ENCODE measurements at places on chromosomes 3 and 15.

GRCh38 chr3:6709178-6709577 lies 151.7 kb upstream of the GRM7 start:
- DNase-seq, result no peak

- no peak for DNase-seq
These were observed 71.7 kb downstream of the ANKRD28 start for GRCh38 chr3:15726043-15726442.

GRCh38 chr3:22981861-22982260 lies 221.3 kb upstream of the UBE2E2 start:
- no peak for DNase-seq

GRCh38 chr3:122094125-122094524 lies 39.0 kb downstream of the CD86 start:
- no peak for DNase-seq

GRCh38 chr3:193894121-193894863 lies 241.7 kb upstream of the HES1 start:
- peak; percentile 32 for DNase-seq

All from hematopoietic multipotent progenitor cell treated with erythropoietin and hydrocortisone succinate and interleukin-3 and kit ligand, for 6 days (in vitro differentiated cells).